Activated CD8-positive, alpha-beta T cell treated with anti-CD3 and anti-CD28 coated beads for 36 hours (primary cell): ENCODE measurements at places on chromosomes 2 and 18. TPM values are rescaled to one million over a fixed set of nuclear protein-coding genes. Genes with fewer than 3 reads are reported as not detected.

- H3K4me3 ChIP-seq = no peak overlapping the region
- DNase-seq = no peak
- no peaks in the 10 kb centered on the region for H3K27me3 ChIP-seq
Observed at GRCh38 chr2:129912066-129912820, 67.2 kb upstream of the RAB6C start.

Gene ONECUT2
- not detected for total RNA-seq

GRCh38 chr2:62604336-62604735 lies 98.3 kb upstream of the TMEM17 start:
- DNase-seq = no peak
- peaks cover 2% of the 10 kb centered on the region for H3K36me3 ChIP-seq

DNA sequence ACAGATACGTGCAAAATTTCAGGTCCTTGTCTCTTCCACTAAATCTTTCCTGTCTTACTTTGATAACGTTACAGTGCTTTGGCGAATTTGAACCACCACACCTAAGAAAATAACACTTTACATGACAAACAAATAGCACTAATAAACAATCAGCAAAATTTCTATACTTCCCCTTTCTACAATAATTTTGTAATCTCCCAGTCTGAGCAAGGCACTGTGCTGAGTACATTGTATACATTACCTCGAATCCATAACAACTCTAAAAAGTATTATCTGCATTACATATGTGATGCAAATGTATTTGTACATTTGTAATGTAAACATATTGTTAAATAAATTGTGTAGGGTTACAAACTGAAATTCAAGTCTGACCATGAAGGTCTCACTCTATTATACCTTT lies 49.9 kb downstream of the RTN4 start:
- no peaks in the 10 kb centered on the region for H3K27me3 ChIP-seq
- H3K4me3 ChIP-seq = no peak overlapping the region
- H3K27ac ChIP-seq = no peak overlapping the region
- no peak for DNase-seq

GRCh38 chr18:35535297-35535696 lies 37.5 kb upstream of the INO80C start:
- DNase-seq = no peak
- no peaks in the 10 kb centered on the region for H3K4me1 ChIP-seq
- no peak overlapping the region for H3K27ac ChIP-seq
- no peaks in the 10 kb centered on the region for H3K27me3 ChIP-seq
- no peak overlapping the region for H3K4me3 ChIP-seq

- no peak for DNase-seq
- H3K36me3 ChIP-seq = peaks cover 2% of the 10 kb centered on the region
- H3K4me3 ChIP-seq = no peak overlapping the region
Observed at GRCh38 chr2:178796079-178796677, 11.0 kb downstream of the TTN start.

DNA sequence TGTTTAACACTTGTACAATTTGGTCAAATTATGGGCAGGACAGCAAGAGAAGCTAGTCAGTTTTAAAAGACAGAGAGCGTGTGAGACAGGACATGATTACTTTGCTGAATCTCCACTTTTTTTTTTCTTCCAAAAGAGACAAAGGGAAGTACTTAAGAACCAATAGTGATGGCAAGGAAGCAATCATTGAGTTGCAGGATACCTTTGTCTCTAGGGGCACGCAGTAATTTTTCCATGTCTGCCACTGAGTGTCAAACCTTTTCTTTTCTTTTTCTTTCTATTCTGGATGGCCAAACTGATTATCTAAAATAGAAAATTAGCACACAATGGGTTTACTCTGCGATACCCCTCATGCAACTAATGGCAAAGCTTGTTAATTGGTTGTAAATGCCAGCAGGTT lies 533.0 kb downstream of the PLCL1 start:
- no peaks in the 10 kb centered on the region for H3K4me1 ChIP-seq
- no peak for DNase-seq
- H3K27me3 ChIP-seq = peaks cover 17% of the 10 kb centered on the region
- no peak overlapping the region for H3K4me3 ChIP-seq
- H3K27ac ChIP-seq = no peak overlapping the region

DNA sequence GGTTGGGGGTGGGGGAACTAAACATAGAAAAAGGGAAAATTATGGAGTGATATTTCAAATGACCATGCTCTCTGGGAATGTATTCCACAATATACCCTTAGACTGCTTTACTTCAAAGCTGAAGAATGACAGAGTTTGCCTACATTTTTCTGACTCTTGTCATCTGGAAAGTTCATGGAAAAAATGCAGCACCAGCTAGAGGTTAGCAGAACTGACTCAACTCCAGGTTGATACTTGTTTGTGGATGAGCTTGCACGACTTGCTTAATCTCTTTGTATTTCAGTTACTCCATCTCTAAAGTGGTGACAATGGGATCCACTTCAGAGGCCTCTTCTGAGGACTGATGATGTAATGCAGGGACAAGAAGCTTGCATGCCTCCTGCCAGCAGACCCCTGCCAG lies 824.0 kb upstream of the ID2 start:
- H3K27ac ChIP-seq = no peak overlapping the region
- no peak overlapping the region for H3K4me3 ChIP-seq
- DNase-seq = no peak
- no peaks in the 10 kb centered on the region for H3K36me3 ChIP-seq
- H3K4me1 ChIP-seq = no peaks in the 10 kb centered on the region
- H3K27me3 ChIP-seq = no peaks in the 10 kb centered on the region

Gene BMP10
- not detected for total RNA-seq

- H3K36me3 ChIP-seq = no peaks in the 10 kb centered on the region
- DNase-seq = no peak
- no peaks in the 10 kb centered on the region for H3K4me1 ChIP-seq
- H3K27ac ChIP-seq = no peak overlapping the region
Observed at GRCh38 chr2:3807853-3808252, 104.5 kb downstream of the DCDC2C start.

- H3K36me3 ChIP-seq = peaks cover 14% of the 10 kb centered on the region
- peaks cover 44% of the 10 kb centered on the region for H3K4me1 ChIP-seq
- peak; percentile 47 for DNase-seq
- H3K27ac ChIP-seq = peak overlapping the region; percentile 84
- H3K27me3 ChIP-seq = no peaks in the 10 kb centered on the region
Observed at GRCh38 chr2:64036034-64036705, 16.9 kb upstream of the VPS54 start.

DNA sequence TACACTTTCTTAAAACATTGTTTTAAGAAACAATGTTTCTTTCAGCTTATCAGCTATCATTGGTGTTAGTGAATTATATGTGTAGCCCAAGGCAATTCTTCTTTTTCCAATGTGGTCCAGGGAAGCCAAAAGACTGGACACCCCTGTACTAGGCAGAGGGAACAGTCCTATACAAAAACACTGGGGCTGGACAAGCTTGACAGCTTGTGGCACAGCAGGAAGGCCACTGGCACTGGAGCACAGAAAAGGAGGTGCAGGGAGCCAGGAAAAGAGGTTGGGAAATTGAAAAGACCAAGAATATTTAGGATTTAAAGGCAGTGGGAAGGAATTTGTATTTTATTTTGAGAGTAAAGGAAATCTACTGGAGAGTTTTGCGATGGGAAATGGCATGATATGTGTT lies 47.7 kb downstream of the SRD5A2 start:
- H3K27me3 ChIP-seq = peaks cover 8% of the 10 kb centered on the region
- no peaks in the 10 kb centered on the region for H3K4me1 ChIP-seq
- no peak for DNase-seq

- DNase-seq = no peak
- H3K36me3 ChIP-seq = peaks cover 21% of the 10 kb centered on the region
Observed at GRCh38 chr2:241270531-241270930, 44.9 kb downstream of the HDLBP start.

- no peak overlapping the region for H3K27ac ChIP-seq
- DNase-seq = no peak
- no peaks in the 10 kb centered on the region for H3K36me3 ChIP-seq
Observed at GRCh38 chr18:76318607-76319006, 176.4 kb downstream of the ZNF516 start.

Gene OXER1
- total RNA-seq = 0.40 TPM

GRCh38 chr2:210961249-210961648 lies 404.9 kb downstream of the CPS1 start:
- H3K27me3 ChIP-seq = no peaks in the 10 kb centered on the region
- no peak for DNase-seq
- H3K4me1 ChIP-seq = no peaks in the 10 kb centered on the region
- H3K27ac ChIP-seq = no peak overlapping the region
- no peak overlapping the region for H3K4me3 ChIP-seq

GRCh38 chr2:227939271-227940027 lies 68.0 kb downstream of the DAW1 start:
- H3K4me3 ChIP-seq = no peak overlapping the region
- no peaks in the 10 kb centered on the region for H3K36me3 ChIP-seq
- peak; percentile 7 for DNase-seq
- peaks cover 1% of the 10 kb centered on the region for H3K27me3 ChIP-seq
- no peak overlapping the region for H3K27ac ChIP-seq
- H3K4me1 ChIP-seq = no peaks in the 10 kb centered on the region

Gene LINC00305
- total RNA-seq = not detected

DNA sequence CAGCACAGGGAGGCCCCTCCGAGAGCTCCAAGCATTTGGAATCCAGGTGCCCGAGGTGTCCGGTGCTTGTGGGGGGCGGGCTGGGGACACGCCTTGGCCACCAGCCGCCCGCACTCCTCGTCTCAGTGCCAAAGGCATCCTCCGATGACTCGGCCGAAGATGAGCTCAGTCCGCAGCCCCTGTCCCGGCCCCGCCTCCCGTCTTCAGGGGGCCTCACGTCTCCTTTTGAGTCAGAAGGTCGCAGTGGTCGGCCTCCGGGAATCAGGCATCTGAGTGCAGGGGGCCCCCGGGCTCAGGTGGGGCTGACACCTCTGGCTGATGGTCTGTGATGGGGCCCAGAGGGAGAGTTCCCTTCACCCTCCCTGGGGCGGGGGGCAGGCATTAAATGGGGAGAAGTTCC lies 74.8 kb downstream of the NFATC1 start:
- no peaks in the 10 kb centered on the region for H3K27me3 ChIP-seq

Gene UNC80
- not detected for total RNA-seq

- DNase-seq = no peak
- no peak overlapping the region for H3K27ac ChIP-seq
- no peaks in the 10 kb centered on the region for H3K4me1 ChIP-seq
- H3K36me3 ChIP-seq = no peaks in the 10 kb centered on the region
Observed at GRCh38 chr2:56267415-56267788, 83.6 kb downstream of the CCDC85A start.

DNA sequence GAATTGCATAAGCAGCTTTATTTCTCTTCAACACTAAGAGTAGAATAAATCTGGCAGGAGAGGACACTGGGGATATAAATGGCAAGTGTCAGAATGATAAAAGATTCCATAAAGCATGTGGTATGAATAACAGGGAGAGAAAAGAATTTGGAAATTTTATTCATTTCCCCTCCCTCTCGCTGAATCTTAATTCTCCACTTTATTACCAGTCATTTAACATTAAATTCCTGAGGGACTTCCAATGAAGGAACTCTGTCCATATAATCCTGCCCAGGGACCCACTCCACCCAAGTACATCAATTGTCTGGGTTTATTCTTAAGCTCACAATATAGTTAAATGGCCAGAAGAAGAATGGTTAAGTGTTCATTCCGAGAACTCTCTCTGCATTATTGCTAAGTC lies 197.7 kb upstream of the MGAT5 start:
- H3K27ac ChIP-seq = no peak overlapping the region
- peaks cover 3% of the 10 kb centered on the region for H3K27me3 ChIP-seq
- peaks cover 3% of the 10 kb centered on the region for H3K4me1 ChIP-seq
- no peak overlapping the region for H3K4me3 ChIP-seq
- H3K36me3 ChIP-seq = no peaks in the 10 kb centered on the region

DNA sequence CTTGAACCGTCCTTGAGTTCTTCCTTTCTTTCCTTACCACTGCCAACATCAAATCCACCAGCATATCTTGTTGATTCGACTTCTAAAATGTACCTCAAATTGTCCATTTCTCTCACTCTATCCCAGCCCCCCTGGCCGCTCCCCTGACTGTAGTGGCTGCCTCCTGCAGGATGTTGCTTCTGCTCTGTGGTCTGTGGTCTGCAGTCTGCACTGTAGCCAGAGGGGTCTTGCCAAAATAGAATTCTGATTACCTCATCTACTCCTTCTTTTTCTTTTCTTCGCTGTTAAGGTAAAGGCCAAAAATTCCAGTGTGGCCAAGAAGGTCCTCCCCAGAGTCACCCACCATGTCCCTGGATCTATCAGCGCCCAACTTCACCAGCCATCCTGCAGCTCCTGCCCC lies 79.5 kb upstream of the ALPP start:
- H3K4me3 ChIP-seq = no peak overlapping the region
- H3K4me1 ChIP-seq = peaks cover 24% of the 10 kb centered on the region
- peak; percentile 22 for DNase-seq
- H3K27ac ChIP-seq = no peak overlapping the region
- H3K36me3 ChIP-seq = peaks cover 22% of the 10 kb centered on the region

DNA sequence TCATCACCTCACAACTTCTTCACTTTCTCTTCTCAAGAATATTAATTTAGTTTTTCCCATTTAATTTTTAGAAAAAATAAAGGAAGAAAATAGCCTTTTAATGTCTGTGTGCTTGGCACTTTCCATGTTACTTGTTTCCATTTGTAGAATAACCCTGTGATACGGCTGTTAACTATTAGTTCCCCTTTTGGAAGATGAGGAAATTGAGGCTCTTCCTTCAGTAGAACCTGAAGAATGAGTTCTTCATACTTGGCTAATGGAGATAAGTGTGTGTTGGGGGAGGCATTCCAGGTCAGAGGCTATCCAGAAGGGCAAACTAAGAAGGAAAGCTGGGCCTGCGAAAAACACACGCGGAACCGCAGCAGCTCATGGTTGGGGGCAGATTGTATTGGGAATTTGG lies 38.3 kb downstream of the ZNF532 start:
- H3K27ac ChIP-seq = no peak overlapping the region
- no peaks in the 10 kb centered on the region for H3K36me3 ChIP-seq
- H3K4me1 ChIP-seq = no peaks in the 10 kb centered on the region
- no peak overlapping the region for H3K4me3 ChIP-seq
- no peak for DNase-seq

Gene MOGAT1
- not detected for total RNA-seq

GRCh38 chr2:172864182-172864581 lies 128.5 kb downstream of the RAPGEF4 start:
- H3K4me1 ChIP-seq = no peaks in the 10 kb centered on the region
- no peak overlapping the region for H3K4me3 ChIP-seq
